ENCODE measurements at places on chromosomes 2 and 18.
A peak's percentile ranks its signal among the peaks of the same experiment; 100 is the strongest.

DNA sequence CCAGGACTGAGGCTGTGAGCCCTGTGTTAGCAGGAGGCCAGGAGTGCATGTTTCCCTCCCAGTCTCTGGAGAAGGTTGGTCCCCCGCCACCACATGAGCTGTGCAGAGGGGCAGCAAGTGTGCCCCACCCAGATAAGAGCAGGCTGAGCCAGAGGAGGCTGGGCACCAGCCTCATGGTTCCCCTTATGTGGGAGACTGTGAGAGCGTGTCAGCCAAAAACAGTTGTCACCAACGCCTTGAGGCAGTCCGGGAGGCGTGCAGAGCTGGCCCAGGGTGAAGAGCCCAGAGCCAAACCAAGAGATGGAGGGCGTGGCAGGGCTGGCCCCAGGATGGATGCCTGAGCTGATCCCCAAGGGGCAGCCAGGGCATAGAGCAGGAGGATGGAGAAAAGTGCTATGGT is 128.7 kb upstream of the GLI2 start:
- DNase-seq: no peak

- DNase-seq: no peak
These were observed 5.0 kb downstream of the NAPG start for GRCh38 chr18:10530852-10531251.

DNA sequence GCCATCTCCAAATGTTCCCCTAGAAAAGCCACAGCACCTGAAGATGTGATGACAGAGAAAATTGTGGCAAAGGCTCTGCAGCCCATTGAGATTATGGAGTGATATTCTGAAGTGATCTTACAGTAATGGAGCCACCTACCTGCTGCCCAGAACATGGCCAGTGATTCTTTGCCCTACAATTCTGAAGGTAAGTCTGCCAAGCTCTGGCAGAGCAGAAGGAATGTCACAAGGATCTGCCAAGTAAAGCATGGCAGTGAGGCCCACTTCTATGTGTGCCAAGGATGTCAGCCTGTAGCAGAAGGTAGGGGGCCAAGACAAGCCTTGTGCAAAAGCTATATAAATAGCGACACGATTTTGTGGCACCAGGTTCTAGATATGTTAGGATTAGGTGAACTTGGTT is 155.1 kb downstream of the RND3 start:
- DNase-seq: no peak

GRCh38 chr2:182924306-182924705 is 57.9 kb upstream of the FRZB start:
- no peak for DNase-seq

- DNase-seq: peak; percentile 74
These were observed 714 bp downstream of the ASXL3 start for GRCh38 chr18:33578518-33579348.

DNA sequence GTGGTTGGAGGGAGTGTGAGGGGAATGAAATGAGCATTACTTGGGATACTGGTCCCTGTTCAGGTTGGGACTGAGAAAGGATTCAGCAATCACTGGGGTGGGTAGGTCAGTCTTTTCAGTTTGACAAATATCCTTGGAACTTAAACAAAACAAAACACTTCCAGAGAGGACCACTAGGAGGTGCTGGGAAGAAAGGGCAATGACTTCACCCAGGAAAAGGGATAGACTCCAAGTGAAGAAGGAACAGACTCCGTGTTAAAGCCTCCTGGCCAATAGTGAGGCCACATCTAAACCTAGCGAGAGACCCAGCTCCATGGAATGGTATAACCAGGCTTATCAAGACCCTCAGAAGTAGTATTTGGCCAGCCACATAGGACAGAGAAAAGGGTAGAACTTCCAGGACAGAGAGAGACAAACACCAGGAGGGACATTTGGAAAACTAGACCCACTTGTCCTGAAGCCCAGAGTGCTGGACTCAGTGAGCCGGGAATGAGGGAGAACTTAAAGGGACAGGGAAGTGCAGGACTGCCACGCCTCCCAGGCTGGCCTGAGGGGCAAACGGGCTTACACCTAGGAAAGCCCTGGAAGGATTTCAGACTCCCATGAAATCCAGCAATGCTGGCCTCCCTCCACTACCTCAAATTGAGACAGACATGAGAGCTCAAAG is 19.6 kb upstream of the KCNG3 start:
- DNase-seq: peak; percentile 59

DNA sequence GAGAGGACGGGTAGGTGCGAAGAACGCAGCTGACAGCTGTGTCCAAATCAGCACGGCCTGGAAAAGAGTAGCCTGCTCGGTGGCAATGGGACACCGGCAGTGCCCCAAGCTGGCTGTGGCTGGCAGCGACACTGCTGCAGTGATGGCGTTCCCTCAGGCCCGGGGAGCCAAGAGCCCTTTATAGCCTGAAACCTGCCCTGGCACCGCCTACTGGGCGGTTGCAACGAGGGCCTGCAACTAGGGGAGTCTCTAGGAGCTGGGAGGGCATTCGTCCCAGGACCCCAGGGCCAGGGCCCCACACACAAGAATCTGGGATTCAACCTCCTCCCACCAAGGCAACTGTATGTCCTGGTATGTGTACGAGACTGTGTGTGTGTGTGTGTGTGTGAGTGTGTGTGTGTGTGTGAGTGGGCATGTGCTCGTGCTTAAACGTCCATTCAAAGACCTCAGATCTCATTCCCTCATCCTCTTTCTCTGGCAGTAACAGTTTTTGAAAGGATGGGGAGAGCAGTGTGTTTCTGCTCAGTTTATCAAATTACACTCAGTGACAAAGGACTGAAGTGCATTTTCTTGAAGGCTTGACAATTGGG is 6.8 kb upstream of the CYP26B1 start:
- DNase-seq: no peak

DNA sequence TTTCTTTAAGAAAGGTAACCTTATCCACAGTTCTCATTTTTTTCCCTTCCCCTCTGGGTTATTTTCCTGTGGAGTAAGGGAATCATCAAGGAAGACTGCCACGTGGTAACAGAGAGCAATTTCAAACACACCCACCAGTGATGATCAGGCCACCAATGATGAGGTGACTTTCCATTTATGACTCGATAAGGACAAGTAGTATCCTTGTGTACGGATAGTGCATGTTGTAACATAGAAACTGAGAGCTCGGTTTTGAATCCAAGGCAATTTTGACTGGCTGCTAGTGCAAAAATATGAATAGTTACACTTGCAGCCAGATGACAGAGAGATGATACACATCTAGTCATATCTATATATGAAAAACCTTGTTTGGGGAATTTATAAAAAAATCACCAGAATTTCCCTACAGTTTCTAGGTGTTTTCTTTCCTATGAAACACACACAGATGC is 143.6 kb upstream of the TCF4 start:
- DNase-seq: no peak

- no peak for DNase-seq
These were observed 144.6 kb upstream of the EPHA4 start for GRCh38 chr2:221716426-221717303.

DNA sequence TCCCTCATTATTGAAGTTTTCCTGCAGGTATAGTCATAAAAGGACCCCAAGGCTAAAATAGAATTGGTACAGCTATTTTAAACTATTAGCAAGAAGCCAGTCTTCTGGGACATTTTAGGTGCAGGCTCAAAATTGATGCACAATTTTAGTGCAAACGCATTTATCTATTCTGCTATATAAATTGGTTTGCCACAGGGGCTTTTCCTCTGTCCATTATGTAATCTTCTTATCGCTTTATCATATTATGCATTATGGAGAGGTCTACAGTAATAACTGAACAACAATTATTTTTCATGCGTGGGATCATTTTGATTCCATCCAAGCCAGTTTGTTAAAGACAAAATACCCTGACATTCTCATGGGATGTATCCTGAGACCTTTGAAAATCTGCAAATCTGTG is 54.6 kb downstream of the RBM43 start:
- no peak for DNase-seq

DNA sequence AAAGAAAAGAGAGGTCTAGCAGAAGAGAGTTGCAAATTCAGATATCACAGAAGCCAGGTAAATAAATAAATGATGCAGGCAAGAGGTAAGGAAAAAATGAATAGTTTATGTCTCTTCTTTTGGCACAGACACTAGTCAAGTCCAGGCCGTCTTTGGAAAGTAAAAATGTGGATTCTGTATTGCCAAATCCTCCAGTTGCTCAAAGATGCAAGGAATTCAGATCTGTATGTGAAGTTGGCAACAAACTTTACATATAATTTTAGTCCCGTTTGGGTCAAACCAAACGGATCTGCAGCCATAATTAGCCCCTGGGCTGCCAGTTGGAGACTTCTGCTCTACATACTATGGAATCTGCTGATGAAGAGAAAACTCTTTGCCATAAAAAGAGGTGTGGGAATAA is 200.5 kb upstream of the RND3 start:
- no peak for DNase-seq

- DNase-seq: no peak
These were observed 76.2 kb downstream of the CYRIA start for GRCh38 chr2:16589465-16589864.
